ENCODE measurements at places on chromosomes 6 and 20.

- DNase-seq, result no peak
Measured at GRCh38 chr6:109069746-109070145, 24.9 kb downstream of the SESN1 start.

- no peak for DNase-seq
Measured at GRCh38 chr20:38497246-38497935, 24.7 kb downstream of the RALGAPB start.

DNA sequence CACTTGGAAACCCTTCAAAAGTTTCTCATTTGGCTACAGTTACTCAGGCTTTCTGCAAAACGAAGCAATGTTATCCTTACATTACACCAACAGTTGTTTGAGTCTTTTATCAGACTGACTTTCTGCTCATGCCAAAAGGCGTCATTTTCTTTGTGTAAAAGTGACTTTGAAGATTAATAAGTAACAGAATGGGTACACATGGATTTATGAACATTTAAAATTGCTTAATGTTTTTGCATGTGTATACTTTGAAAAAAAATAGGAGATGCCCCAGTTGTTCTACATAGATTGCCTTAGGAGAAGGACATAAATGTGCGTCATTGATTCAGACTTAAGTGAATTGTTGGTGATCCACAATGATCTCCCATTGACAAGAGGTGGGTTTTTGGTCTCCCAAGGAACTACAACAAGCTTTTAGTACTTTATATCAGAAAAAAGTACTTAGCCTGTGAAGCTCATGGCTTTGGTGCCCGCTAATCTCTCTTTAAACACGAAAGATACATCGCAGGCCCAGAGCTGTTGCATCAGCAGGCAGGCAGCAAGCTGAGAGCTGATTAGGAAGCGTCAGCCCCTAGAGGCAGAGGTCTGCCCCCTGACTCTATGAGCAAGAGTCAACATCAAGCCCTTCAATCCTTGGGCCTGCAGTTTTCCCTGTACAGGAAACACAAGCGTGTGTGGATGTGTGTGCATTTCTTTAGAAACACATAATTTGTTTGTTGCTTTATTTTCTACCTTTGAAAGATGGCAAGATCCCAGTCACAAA is 45.9 kb downstream of the SLC22A3 start:
- no peak for DNase-seq

GRCh38 chr6:228881-229651 is 63.2 kb upstream of the DUSP22 start:
- no peak for DNase-seq

GRCh38 chr6:139597087-139597763 is 222.8 kb upstream of the CITED2 start:
- DNase-seq, result no peak

- no peak for DNase-seq
Measured at GRCh38 chr6:146881228-146882181, 282.7 kb downstream of the ADGB start.

DNA sequence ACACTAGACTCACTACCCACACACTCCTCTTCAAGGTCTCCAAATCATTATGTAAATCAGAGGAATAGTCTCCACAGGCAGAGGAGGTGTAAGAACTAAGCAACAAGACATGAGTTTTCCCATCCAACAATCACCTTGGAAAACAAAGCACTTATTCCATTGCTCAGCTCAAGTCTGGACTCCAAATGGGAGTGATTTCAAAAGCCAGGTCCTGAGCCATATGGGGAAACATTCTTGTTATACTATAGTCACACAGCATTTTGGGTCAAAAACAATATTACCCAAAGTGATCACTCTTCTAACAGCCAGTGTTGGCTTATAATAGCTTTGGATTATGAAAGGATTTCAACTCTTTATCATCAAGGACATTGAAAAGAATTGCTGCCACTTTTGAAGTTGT is 3.6 kb upstream of the PRPH2 start:
- DNase-seq, result no peak

DNA sequence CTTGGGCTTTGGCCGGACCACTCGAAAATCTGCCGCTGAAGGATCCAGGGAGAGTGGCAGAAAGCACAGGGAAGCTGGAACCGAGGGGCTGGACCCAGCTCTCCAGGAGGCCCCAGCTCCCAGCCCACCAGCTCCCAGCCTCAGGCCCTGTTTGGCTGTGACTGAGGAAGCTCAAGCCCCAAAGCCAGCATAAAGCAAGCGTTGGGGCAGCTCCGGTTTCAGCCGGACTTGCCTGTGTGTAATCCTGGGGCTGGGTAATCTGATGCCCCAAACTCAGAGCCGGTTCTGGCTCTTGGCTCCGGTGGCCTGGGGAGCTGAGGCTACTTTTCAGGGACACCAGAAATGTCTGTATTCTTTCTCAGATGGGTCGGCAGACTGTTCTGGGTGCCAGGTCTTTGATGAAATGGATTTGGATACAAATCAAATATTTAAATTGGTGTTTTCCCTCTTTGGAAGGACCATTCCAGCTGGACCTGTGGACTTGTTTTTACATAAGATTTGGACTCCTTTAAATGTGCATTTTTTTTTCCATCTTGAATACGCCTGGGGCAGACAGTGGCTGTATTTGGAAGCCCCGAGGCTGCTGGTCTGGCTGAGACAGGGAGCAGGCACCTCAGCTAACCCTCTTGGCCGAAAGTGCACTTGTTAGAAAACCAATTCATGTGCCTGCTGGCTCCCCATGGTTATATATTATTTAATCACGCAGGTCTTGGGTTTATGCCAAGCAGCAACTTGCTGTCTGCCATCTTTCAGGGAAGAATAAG is 29.7 kb downstream of the RPP40 start:
- no peak for DNase-seq

DNA sequence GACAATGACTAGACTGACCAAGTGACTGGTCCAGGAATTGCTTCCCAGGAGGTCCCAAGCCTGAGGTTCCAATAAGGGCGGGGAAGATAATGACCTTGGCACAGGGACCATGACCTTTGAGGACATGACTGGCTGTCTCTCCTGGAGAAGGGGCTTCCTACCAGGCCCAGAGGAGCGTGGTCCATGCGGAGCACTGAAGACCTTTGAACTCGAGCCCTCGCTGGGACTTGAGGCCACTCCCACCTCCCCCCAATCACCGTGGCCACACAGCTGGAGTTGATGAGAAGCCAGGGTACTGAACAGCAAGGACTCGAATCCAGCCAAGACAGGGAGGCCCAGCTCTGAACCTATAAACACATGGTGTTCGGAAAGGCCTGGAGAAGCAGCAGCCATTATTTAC is 677.0 kb downstream of the PRKN start:
- no peak for DNase-seq

- DNase-seq, result no peak
Measured at GRCh38 chr6:111845441-111845871, 27.8 kb downstream of the FYN start.

GRCh38 chr20:14374196-14374595 is 36.8 kb upstream of the FLRT3 start:
- no peak for DNase-seq

- peak; percentile 88 for DNase-seq
Measured at GRCh38 chr20:43507150-43508080, at the start of gene L3MBTL1. Gene L3MBTL1 (plus strand): TSS chr20:43507697. CDS start chr20:43513504, 5,807 bp downstream.

GRCh38 chr6:119079283-119079809 is 882 bp upstream of the FAM184A start:
- DNase-seq, result no peak

- no peak for DNase-seq
Measured at GRCh38 chr20:44773070-44773829, 27.6 kb downstream of the KCNK15 start.

DNA sequence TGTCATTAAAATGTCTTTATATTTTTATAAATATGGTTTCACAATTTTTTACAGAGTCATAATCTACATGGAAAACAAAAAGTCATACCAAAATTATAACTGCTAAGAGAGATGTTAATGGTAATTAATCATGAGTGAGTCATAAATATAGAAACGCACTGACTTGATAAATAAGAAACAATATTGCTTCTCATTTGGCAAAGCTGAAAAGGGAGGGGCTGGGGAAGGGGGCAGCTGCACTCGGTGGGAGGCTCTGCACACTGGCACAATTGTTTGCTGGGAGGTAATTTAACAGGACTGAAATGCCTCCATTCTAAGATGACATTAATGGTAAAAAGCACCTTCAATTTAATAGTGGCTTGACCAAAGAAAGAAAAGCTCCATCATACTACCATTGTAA is 133.3 kb upstream of the AGPAT4 start:
- DNase-seq, result no peak

DNA sequence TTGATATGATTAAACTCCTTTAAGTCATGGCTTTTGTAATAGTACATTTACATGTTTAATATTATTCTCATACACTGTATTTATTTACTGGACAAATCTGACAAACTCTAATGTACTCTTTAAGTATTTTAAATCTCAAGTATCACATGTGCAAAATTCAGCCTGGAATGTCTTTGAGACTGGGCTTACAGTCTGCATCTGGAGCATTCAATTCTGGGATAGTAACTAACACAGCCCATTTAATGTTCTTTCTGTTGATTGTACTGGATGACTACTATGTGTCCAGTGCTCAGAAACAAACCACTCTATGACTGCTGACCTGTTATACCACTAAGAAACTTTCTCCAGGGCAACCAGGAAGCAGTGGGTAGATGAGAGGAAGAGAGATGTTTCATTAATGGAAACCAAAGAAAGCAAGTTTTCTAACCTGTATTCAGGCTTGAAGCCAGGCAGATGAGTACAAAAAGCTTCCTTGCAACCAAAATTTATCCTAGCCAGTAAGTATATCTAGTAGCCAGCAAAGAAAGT is 26.8 kb downstream of the FBXL4 start:
- no peak for DNase-seq

DNA sequence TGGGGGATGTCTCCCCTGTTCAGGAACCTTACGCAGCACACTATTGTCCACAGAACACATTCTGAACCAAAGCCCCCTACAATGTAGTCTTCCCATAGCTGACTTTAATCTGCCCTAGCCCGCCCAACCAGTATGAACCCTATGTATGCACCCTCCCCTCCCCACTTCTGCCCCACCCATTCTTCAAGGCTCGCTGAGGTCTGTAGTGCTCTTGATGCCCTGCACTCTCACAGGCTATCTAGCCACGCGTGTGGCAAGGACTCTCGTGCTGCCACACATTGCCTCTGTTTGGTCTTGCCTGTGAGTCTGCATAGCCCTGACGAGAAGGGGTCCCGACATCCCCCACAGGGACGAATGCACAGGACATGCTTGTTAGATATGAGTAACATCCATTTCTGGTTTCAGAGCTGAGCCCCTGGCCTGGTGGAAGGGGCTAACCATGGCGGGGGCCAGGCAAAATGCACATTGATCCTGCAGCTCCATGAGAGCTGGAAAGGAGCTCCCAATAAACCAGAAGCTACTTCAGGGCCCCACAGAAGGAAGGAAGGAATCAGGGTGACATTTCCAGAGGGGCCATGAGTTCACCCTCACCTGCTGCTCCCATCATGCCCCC is 22.6 kb downstream of the MOCS1 start:
- DNase-seq, result no peak

DNA sequence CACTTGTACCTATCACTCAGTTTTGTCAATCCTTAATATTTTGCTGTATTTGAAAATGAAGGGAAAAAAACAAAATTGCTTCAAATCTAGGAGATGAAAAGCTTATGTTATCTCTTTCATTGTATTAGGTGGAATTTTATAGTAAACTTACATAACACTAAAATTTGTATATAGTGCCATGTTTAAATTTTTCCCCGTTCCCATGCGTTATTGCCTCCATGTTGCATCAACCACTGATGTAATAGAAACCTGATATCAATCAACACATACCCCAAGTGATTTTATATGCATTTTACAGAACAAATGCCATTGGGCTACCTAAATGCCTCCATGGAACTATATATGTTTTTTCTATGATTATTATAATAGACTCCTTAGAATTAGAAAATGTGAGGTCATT is 14.8 kb upstream of the TREM2 start:
- DNase-seq, result no peak

GRCh38 chr6:101668496-101669030 is 275.1 kb downstream of the GRIK2 start:
- no peak for DNase-seq

- DNase-seq, result no peak
Measured at GRCh38 chr6:34416877-34417371, 8.9 kb downstream of the RPS10 start.

GRCh38 chr6:48615041-48615440 is 504.0 kb upstream of the PTCHD4 start:
- DNase-seq, result no peak

GRCh38 chr6:69801225-69801624 is 4.4 kb upstream of the LMBRD1 start:
- DNase-seq, result no peak

DNA sequence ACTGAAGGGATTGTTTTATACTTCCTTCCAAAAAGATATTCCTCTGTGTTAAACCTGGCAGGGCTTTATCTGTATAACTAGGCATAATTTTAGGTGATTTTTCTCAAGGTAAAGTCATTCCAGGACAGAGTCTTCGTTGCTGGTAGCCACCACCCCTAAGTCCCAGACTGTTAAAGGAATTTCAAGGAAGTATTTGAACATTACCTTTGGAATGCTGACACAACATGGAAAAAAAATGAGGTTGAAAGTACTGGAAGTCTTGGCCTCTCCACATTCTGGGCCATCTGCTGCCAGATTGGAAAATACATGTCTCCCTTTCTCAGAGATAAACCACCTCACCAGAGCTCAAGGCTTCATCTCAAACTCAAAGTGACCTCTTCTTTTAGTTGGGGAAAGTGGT is 27.0 kb upstream of the ETV7 start:
- no peak for DNase-seq

DNA sequence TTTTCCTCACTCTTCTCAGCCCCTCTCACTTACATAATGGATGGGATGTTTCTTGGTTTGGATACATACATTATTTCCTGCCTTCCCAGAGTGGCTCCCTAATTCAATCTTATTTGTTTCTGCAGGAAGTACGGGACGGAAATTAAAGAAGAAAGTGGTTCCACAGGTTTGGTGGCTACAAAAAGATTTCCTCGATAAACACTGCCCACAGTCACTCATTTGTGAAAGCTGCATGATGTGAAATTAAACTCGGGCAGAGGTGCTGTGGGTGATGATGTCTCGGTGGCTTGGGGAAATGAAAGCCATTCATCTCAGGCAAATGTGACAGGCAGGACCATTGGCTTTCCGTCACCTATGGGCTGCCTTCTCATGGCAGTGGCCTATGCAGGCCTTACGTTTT is 119.5 kb upstream of the KCNG1 start:
- peak; percentile 83 for DNase-seq

GRCh38 chr20:2149507-2149906 is 47.9 kb downstream of the STK35 start:
- DNase-seq, result no peak

GRCh38 chr6:41056768-41057490 is 3.9 kb downstream of the APOBEC2 start:
- DNase-seq, result no peak

- no peak for DNase-seq
Measured at GRCh38 chr6:144405163-144405562, 120.0 kb downstream of the UTRN start.
